ENCODE measurements at places on chromosomes 13 and 19. TPM values are rescaled to one million over a fixed set of nuclear protein-coding genes. Genes with fewer than 3 reads are reported as not detected.

GRCh38 chr13:51645761-51646670 lies 61.8 kb downstream of the WDFY2 start:
- H3K4me3 ChIP-seq: no peak overlapping the region
- H3K36me3 ChIP-seq: no peaks in the 10 kb centered on the region
- peaks cover 34% of the 10 kb centered on the region for H3K4me1 ChIP-seq
- no peaks in the 10 kb centered on the region for H3K27me3 ChIP-seq
- peak overlapping the region; percentile 36 for H3K27ac ChIP-seq

GRCh38 chr13:32443111-32443510 lies 15.2 kb upstream of the N4BP2L1 start:
- no peaks in the 10 kb centered on the region for H3K36me3 ChIP-seq
- no peak for DNase-seq
- H3K4me1 ChIP-seq: peaks cover 14% of the 10 kb centered on the region

MBD3L3 gene
- not detected for total RNA-seq

GRCh38 chr19:45186509-45187334 lies 8.1 kb downstream of the BLOC1S3 start:
- DNase-seq: no peak
- H3K27me3 ChIP-seq: no peaks in the 10 kb centered on the region
- no peaks in the 10 kb centered on the region for H3K36me3 ChIP-seq
- no peak overlapping the region for H3K4me3 ChIP-seq

- H3K4me1 ChIP-seq: peaks cover 10% of the 10 kb centered on the region
- no peak overlapping the region for H3K4me3 ChIP-seq
- no peaks in the 10 kb centered on the region for H3K27me3 ChIP-seq
- no peak overlapping the region for H3K27ac ChIP-seq
- DNase-seq: no peak
- no peaks in the 10 kb centered on the region for H3K36me3 ChIP-seq
These were observed 61.2 kb upstream of the WDFY2 start for GRCh38 chr13:51523082-51523518.

GRCh38 chr13:74064805-74065312 lies 69.3 kb downstream of the KLF12 start:
- H3K36me3 ChIP-seq: no peaks in the 10 kb centered on the region
- no peak for DNase-seq
- H3K27me3 ChIP-seq: no peaks in the 10 kb centered on the region

DNA sequence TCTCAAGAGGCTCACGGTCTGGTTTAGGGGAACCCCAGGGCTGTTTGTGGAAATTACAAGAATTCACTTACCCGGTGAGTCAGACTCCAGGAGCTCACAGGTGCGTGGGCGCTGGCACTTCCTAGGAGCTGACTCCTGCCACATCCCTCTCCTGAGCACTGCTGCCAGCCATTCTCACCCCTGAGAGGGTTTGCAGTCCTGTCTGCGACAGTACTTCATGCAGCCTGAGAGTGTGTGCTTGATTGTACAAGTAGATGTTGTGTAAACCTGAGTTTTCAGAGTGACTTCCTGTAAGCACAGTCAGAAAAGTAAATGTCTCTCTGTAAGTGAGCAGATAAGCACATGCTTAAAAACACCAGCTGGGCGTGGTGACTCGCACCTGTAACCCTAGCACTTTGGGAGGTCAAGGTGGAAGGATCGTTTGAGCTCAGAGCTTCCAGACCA lies 8.1 kb downstream of the MRPL4 start:
- no peak overlapping the region for H3K27ac ChIP-seq
- H3K4me1 ChIP-seq: no peaks in the 10 kb centered on the region
- DNase-seq: no peak
- no peaks in the 10 kb centered on the region for H3K27me3 ChIP-seq

PLIN4 gene
- 0.15 TPM for total RNA-seq

SLITRK1 gene
- total RNA-seq: 1.6 TPM

Measured in neural progenitor cell (in vitro differentiated cells).